ENCODE measurements at places on chromosomes 11 and 22.

DNA sequence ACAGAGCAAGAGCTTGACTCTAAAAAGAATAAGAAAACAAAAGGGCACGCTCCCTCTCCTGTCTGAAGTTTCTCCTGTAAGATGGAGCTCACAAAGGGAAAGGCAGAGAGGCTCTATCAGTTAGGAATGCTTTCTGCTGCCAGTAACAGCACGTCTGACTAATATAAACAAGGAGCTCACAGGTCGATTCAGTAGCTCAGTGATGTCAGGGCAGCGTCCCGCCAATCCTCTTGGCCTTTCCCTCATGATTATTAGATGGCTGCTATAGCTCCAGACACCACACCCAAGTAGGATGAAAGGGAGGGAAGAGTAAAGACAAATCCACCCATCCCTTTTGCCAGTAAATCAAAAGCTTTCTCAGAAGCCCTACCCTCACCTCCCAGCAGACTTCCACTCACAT lies 51.3 kb upstream of the HMGXB4 start:
- DNase-seq = no peak

GRCh38 chr11:61828379-61828628 lies 204 bp downstream of the FADS2 start:
- no peak for DNase-seq

- no peak for DNase-seq
Observed at GRCh38 chr11:81839976-81840375, 893.7 kb downstream of the FAM181B start.

DNA sequence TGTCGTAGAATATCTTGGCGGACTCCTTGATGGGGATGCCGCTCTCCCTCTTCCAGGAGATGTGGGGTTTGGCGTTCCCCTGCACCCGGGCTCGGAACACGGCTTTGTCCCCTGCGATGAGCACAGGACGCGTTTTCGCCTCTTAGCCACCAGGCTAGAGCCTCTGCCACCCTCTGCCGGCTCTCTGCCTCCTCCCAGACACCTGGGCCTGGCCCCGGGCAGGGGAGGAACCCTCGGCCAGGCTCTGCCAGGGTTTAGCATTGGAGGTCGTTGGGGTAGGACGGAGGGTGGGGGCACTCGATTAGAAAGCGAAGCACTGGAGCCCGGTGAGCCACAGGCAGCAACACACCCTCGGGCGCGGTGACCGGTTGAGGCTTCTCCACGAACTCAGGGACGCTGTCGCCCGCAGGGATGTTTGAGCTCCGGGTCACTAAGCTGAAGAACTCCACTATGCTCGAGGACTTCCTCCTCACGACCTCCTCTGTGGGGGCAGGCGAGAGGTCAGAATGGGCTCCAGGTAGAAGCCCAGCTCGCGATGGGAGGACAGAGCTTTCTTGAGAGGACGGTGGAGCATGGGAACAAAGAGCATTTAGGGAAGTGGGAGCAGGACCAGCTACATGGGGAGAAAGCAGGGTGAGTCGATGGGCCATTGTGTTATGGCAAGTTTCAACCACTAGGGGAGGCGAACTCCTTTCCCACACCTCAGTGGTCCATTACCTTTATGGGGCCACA lies 4.3 kb downstream of the IGSF22 start:
- peak; percentile 37 for DNase-seq

- no peak for DNase-seq
Observed at GRCh38 chr11:62149986-62150886, 26.4 kb downstream of the INCENP start.

- no peak for DNase-seq
Observed at GRCh38 chr11:88402784-88403183, 65.2 kb upstream of the CTSC start.

DNA sequence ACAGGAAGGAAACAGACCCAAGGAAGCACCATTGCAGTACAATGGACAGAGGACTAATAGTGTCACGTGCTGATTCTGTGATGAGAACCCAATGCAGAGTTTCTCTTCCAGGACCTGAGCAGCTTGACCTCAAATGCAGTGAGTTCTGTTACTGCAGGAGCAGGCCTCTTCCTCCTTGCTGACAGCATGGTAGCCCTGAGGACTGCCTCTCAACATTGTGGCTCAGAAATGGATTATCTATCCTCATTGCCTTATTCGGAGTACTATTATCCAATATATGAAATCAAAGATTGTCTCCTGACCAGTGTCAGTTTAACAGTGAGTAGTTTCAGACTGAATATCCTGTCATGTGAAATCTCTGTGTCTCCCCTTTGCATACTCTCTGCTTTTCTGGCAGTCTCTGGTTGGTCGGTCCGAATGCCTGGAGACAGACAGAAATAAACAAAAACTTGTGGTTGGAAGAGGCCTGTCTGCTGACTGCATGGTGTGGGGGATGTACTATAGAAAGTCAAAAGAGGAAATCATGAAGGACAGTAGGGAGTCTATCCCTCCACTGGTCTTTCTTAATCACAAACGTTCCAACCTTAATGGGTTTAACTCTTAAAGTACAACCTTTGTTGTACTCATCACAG lies 6.9 kb upstream of the MS4A14 start:
- DNase-seq = no peak

GRCh38 chr22:30054764-30055069 lies 25.5 kb upstream of the HORMAD2 start:
- DNase-seq = no peak

- no peak for DNase-seq
Observed at GRCh38 chr11:115493488-115493887, 10.7 kb downstream of the CADM1 start.

- DNase-seq = no peak
Observed at GRCh38 chr11:7630002-7630401, 43.3 kb downstream of the CYB5R2 start.

GRCh38 chr22:24164940-24165339 lies 16.3 kb upstream of the SUSD2 start:
- DNase-seq = no peak

DNA sequence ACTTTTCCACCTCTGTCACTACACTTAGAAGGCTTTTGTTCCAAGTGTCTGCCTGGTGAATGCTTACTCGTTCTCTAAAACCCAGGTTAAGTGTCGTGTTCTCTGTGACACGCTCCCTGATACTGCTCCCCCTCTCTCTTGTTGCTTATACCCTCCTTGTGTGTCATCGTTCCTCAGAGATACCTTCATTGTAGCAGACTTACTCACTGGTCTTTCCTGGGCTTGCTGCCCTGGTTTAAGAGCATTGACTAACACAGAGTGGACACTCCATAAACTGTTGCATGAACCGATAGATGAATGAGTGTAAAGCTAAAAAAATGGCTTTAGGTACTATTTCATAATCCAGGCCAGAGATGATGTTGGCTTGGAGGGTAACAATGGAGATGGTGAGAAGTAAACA lies 171.3 kb downstream of the GRIK4 start:
- no peak for DNase-seq

DNA sequence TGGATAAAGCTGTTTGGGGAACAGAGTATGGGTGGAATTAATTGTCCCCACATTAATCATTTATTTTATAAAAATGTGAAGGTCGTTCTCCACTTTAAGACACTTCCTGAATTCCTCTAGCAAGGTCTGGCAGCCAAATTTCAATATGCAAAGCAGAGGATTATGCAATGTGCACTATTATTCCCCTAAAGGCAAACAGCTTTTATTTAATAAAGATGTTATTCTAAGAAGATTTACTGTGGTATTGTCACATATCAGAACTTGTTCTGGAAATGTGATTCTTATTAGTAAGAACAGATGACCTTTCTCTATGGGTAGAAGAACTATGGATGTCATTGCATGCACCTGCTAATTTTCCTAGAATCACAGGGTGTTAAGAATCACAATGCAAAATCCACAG lies 1128.8 kb upstream of the CCDC90B start:
- DNase-seq = no peak

GRCh38 chr22:32904044-32904443 lies 102.5 kb downstream of the TIMP3 start:
- no peak for DNase-seq

DNA sequence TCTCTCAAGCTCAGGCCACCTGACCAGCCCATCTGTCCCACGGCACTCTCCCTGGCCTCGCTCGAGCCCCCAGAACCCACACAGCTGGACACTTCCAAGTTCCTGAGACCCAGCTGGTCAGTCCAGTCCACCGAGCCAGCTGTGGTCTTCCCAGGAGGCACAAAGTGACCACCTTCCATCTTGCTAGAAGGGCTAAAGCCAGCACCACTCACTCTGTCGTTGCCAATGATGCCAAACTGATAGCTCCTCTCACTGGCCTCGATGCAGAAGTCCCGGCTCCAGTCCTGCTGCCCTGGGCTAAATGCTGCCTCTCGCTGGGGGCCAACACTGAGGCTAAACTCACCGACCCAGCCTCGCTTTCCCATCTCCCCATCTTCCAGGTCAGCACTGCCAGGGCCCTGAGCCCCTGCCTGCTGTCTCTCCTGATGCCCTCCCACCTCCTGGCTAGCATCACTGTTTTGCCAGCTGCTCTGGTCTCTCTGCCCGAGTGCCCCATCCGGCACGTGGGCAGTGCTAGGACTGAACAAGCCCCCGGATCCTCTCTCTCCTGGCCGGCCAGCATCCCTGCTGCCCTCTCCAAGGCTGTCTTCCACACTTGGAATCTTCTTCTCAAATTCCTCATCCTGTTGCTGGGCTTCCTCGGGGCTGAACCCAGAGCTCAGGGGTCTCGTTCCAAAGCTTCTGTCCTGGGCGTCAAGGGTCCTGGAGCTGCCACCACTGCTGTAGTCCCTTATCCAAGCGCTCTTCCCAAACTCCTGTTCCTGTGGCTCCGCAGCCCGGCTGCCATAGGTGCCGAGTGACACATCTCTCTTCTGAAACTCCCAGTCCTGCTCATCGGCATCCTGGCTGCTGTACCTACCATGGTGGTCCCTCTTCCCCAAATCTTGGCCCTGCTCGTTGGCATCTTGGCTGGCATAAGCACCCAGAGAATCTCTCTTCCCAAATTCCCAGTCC lies 15.4 kb downstream of the TNKS1BP1 start:
- DNase-seq = no peak

DNA sequence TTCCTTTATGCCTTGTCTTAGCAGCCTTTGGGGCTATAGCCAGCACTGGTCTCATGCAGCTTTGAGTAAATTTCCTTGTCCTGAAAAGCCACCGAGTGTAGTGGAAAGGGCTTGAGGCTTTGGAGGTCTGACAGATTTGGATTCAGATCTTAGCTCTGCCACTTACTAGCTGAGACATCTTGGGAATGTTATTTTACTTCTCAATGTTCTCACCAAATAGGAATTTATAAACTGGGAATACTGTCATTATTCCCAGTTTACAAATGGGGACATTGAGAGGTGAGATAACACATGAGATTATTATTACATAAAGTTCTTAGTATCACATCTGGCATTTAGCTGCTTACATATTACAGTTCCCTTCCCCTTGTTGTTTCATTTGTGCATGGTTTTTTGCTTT lies 95.5 kb downstream of the COMMD9 start:
- DNase-seq = no peak

GRCh38 chr11:83140691-83141455 lies 16.1 kb upstream of the PCF11 start:
- DNase-seq = no peak

DNA sequence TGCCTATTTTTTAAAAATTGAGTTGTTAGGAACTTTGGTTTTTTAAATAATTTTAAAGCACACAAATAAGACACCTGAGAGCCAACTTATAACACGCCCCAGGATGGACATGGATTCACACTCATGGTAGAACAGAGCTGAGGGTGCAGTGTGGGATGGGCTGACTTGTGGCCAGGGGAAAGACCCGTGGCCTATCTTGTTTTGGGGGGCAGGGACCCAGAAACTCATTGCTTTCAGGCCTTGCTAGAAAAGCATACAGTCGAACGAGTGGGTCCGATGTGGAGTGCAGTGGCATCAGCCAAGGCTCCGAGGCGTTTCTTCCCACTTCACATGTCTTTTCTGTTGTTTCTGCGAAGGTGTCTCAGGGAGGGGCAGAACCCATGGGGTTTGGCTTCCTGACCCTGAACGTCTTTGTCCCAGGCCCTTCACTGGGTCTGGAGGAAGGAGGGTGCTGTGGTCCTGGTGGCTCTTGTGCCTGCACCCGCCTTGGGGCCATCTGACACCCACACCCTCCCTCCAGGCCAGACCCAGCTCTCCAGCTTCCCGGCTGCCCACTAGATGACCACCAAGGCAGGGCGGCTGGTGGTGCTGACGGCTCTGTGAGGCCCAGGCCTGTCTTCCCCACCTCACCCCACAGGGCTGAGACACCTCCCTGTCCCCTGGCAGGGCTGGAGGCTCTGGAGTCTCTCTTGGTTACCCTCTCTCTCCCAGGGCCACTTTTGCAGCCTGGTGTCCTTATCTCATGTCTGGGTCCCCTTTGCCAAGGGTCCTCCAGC lies 120.8 kb downstream of the KCNQ1 start:
- DNase-seq = no peak

- DNase-seq = no peak
Observed at GRCh38 chr11:106011481-106011880, 10.6 kb downstream of the MSANTD4 start.

DNA sequence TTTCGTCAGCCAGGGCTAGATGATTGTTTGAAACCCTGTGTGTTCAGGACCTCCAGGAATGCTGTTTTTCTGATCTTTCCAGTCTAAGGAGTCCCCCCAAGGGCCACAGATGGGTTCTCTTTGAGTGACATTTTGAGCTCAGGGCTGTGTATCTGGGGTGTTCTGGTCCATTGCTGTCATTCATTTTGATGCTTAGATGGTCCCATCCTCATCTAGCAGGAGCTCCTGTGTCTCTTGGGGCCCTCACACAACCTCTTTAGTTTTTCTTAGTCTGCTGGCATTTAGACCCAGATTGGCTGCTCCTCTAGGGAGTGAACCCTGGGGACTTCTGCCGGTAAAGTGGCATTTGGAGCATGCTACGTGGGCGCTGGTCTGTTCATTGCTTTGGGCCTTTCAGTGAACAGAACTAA lies 39.1 kb downstream of the MED15 start:
- no peak for DNase-seq

DNA sequence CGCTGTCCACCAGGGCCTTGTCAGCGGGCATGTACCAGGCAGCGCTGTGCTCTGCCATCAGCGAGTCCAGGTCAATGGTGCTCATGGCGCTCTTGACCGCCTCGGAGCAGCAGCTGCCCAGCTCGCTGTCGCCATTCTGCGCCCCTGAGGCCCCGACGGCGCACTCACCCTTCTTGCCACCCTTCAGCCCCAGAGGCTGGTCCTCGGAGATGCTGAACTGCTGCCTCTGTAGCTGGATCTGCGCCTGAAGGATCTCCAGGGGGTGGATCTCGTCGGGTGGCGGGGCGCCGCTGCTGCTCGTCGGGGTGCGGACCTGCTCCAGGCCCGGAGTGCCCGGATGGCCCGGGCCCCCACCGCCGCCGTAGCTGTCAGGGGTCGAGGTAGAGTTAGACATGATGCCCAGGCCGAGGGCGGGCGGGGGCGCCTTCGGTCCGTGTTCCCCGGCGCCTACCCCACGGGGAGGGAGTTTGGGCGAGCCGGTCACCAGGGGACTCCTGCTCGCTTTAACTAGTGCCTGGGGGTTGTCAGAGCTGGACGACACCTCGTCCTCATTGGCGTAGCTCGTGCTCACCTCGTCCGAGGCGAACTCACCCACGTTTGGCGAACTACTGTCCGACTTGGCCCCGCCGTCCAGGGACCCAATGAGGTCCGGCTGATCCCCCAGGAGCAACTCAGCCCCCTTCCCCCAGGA lies 4.6 kb downstream of the MN1 start:
- no peak for DNase-seq

- DNase-seq = no peak
Observed at GRCh38 chr22:38214302-38215056, 12.7 kb downstream of the MAFF start.

All from LoVo (cell line).